ENCODE measurements at places on chromosomes 11 and 22.
A peak's percentile ranks its signal among the peaks of the same experiment; 100 is the strongest.

GRCh38 chr11:44377121-44377520, 67.2 kb upstream of the ALX4 start:
- DNase-seq = no peak

DNA sequence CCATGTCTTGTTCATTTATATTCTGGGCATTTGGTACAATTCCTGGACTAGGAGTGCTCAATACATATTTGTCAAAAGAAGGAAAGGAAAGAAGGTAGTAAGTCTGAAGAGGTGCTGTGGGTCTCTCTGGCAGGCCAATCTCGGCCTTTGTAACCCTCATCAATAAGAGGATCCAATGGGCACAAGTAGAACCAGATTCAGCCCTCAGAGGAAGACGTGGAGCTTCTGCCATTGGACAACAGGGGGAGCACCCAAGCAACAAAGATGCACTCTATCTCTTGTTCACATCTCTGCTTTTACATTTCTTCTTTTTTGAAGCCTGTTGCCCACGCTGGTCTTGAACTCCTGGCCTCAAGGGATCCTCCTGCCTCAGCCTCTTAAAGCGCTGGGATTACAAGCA, 2.2 kb upstream of the VPS11 start:
- peak; percentile 31 for DNase-seq

DNA sequence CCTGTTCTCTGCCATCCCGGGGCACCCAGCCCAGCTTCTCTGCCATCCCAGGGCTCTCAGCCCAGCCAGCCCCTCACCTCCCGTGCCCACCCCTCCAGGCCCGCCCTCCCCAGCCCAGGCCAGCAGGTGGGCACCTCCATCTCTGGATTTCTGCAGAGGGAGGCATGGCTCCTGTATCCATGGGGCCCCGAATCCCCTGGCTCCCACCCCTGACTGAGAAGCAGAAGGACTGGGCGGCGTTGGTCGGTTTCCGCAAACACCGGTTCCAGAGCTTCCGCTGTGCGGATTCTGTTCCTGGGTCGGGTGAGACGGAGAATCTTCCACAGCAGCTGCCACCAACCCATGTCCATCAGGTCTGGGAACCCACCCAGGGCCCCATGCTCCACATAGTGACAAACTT, 240.3 kb downstream of the BRD1 start:
- no peak for DNase-seq

GRCh38 chr11:10892250-10892649, 34.4 kb upstream of the ZBED5 start:
- no peak for DNase-seq

GRCh38 chr22:43260331-43261231, 73.6 kb upstream of the TTLL12 start:
- no peak for DNase-seq
